ENCODE measurements at places on chromosomes 5 and 9. TPM values are rescaled to one million over a fixed set of nuclear protein-coding genes. Genes with fewer than 3 reads are reported as not detected.

DNA sequence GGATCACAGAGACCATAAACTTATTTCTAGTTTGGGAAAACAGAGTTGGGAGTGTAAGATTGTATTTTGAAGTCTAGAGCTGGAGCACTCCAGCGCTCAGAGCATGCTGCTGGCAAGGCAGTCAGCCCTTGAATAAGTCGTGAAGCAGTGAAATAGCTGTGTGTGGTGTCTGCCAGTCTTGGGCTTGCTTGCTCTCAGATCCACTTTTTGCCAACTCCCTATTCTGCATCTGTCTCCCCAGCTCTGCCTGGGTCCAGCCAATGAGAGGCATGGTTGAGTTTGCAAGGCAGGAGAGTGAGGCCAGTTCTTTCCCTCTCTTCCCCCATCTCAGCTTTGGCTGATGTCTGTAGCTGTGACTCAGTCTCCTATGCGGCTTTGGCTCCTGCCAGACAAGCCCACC is 23.3 kb upstream of the RASGRF2 start:
- DNase-seq: no peak

DNA sequence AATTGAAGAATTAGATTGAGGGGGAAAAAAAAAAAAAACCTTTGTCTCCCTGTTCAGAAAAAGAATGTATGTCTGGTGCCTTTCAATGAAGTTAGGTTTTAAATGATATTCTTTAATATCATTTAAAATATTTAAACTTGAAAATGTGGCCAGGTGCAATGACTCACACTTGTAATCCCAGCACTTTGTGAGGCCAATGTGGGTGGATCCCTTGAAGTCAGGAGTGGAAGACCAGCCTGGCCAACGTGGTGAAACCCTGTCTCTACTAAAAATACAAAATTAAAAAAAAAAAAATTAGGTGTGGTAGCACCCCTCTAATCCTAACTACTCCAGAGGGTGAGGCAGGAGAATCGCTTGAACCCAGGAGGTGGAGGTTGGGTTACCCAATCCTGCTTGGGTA is 111.1 kb upstream of the RASA1 start:
- no peak for DNase-seq

- peak; percentile 41 for DNase-seq
Measured at GRCh38 chr5:116577064-116577788, 2.6 kb upstream of the SEMA6A start.

GRCh38 chr9:17216646-17217045 is 81.8 kb downstream of the CNTLN start:
- DNase-seq: no peak

GRCh38 chr5:102811972-102812371 is 56.9 kb downstream of the PAM start:
- DNase-seq: no peak

- no peak for DNase-seq
Measured at GRCh38 chr5:3511934-3512333, 83.7 kb upstream of the IRX1 start.

DNA sequence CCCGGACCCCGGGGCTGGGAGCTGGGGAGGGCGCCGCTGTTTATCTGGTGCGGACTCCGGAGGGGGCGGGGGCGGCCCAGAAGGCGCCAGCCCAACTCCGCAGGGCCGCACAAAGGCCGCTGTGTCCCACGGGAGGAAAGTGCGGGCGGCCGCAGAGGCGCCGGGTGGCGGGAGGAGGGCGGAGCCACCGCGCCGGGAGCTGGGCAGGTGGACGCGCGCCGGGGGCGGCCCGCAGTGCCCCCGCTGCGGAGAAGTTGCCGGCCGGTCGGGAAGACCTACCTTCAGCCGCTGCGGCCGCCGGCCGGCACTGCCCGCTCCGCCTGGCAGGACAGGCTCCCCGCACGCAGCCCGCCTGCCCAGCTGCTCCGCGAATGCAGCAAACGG is 43.6 kb downstream of the NACC2 start:
- no peak for DNase-seq

- DNase-seq: no peak
Measured at GRCh38 chr5:134092875-134093274, 21.6 kb upstream of the TCF7 start.

DNA sequence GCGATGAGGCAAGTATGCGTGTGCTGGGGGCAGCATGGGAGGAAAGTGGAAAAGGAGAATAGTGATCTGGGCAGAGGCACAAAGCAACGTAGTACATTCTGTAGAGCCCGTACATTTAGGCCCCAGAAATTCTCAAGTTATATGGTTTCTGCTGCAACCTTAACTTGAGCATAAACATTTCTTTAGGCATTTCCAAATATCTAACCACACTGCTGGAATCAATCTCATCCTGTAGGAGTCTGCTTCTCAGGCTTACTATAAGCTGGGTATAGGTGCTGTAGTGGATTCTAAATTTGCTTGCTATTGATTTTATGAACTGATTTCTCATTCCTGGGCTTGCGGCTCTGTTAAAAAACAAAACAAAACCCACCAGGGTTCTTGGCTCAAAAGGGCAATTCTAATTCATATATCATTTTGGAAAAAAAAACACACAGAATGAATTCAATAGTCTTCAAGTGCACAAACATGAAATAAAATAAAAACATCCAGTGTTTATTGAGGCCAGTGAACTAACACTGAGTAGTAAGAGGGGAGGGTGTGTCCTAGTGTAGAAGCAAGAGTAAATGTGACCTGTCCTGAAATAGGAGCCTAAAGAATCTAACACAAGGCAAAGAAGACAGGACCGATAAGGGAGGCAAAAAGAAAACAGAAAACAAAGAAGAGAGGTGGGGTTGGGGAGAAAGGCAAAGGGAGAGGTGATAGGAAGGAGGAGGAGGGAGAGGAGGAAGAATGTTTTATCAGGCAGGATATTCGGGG is 145.5 kb upstream of the LHFPL2 start:
- no peak for DNase-seq

DNA sequence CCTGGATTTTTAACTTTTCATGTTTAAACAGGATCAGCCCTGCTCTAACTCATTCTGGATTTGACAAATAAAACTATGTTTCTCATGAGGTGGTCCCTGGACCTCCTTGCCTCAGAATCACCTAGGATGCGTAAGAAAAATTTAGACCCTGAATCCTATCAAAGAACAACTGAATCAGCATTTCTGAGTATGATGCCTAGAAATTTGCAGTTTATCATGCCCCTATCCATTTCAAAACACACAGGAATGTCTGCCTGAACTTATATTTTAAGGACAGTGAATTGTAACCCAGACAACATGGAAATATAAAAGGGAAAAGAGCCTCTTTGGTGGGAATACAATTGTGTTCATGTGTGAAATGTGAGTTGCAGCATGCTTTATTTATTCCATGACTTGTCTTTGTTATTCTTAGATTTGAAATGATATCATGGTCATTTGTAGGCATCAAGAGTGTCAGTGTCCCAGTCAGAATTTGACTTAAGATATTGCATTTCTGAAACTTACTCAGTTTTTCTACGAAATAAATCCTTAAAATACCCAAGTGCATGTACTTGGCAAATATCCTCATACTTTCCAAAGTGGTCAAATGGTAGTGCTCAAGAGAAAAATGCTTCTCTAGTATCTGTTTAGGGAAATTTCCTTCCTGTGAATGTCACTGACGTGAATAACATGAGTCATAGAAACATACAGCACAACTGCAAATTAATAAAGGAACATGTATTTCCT is 144.3 kb downstream of the GIN1 start:
- DNase-seq: no peak

DNA sequence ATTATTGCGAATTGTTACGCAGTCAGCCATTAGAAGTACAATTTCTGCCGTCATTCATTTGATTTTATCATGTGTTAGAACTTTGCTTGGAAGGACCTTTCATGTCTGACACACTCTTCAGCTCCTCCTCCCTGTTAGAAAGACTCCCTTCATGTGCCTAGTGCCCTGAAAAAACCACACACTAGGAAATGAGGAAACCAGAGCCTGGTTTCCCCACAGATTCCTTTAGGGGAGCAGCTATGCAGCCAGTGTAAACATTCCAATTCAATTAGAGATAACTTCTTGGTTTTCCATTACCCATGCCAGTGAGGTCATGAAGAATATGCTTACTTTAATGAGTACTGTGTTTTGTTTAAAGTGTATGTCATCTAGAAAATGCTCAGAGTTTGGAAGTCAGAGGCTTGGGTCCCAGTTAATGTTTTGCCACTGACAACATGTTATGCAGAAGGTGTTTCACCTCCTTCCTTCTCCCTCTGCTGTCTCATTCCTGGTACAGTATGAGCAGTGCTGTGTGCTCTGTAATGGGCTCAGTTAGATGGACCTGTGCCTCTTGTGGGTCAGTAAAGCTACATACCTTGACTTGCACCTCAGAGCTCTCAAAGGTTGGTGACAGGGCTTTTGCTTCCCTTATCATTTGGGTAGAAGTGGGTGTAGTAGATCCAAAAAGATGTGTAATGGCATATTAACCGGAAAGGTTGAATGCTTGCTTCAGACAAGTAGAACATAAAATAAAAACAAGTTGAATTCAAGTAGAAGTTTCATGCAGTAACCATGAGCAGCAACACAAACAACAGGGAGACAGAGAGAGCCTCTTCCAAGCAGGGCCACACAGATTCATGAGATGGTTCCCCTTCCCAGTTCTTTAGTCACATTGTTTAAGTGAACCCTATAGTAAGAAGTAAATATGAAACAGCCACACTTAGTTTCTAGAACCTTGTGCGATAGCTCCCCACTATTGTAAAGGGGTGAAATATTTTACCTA is 52.6 kb upstream of the TNFAIP8 start:
- DNase-seq: no peak

- DNase-seq: peak; percentile 11
Measured at GRCh38 chr5:175847503-175847902, 23.9 kb upstream of the CPLX2 start.

DNA sequence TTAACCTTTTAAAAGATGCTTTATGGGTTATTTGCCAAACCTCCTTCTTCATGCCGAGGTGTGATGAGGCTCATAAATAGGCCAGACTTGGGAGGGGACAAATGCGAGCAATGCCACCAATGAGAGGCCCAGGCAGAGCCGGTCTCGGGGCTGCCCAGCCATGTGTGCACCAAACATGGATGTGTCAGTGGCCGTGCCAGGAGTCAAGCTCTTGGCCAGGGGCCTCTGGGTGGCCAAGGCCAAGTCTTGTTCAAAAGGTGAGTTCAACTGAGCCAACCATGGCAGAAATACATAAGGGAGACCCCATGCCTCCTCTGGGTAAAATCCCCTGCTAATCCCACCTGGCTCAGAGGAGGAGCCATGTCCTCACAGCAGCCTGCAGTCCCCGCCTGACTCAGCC is 10.9 kb upstream of the LCN15 start:
- DNase-seq: no peak

DNA sequence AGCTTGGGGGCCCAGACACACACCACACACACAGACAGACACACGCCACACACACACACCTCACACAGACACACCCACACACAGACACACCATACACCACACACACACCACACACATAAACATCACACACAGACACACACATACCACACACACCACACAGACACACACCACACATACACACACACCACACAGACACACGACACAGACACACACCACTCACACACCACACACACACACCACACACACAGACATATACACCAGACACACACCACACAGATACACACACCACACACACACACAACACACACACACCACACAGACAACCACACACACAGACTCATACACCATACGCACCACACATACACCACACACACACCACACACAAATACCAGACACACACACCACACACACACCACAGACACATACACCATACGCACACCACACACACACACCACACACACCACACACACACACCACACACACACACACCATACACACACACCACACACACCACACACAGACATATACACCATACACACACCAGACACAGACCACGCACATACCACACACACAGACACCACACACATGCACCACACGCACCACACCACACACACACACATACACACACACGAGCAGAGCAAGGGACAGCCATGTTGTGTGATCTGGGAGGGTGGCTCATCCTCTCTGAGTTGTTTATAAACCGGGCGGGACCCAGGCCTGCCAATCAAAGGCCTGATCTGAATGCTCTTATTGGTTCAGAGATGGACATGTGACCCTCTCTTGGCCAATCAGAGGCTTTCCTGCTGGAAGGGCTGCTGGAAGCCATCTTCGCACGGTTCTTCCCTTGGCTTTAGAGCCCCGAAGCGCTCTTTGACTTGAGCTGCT is 148.3 kb downstream of the GAPVD1 start:
- DNase-seq: peak; percentile 74

DNA sequence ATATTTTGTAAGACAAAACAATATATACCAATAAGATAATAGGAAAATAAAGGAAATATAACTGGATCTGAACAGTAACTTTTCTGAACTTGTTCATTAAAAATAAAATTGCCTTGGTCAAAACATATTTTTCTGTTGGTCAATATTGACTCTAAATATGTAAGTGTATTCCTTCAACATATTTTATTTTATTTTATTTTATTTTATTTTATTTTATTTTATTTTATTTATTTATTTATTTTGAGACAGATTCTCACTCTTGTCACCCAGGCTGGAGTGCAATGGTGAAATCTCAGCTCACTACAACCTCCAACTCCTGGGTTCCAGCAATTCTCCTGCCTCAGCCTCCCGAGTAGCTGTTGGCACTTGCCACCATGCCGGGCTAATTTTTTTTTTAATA is 571.0 kb downstream of the NR2F1-AS1 start:
- DNase-seq: no peak

- DNase-seq: peak; percentile 58
Measured at GRCh38 chr9:129436751-129437625, 183.9 kb downstream of the C9orf50 start.

GRCh38 chr9:130172161-130172857 is at the start of gene NCS1:
Gene NCS1, plus strand, starts transcription at chr9:130172404. Its CDS starts 260 bp downstream, at chr9:130172664.
- DNase-seq: peak; percentile 74

DNA sequence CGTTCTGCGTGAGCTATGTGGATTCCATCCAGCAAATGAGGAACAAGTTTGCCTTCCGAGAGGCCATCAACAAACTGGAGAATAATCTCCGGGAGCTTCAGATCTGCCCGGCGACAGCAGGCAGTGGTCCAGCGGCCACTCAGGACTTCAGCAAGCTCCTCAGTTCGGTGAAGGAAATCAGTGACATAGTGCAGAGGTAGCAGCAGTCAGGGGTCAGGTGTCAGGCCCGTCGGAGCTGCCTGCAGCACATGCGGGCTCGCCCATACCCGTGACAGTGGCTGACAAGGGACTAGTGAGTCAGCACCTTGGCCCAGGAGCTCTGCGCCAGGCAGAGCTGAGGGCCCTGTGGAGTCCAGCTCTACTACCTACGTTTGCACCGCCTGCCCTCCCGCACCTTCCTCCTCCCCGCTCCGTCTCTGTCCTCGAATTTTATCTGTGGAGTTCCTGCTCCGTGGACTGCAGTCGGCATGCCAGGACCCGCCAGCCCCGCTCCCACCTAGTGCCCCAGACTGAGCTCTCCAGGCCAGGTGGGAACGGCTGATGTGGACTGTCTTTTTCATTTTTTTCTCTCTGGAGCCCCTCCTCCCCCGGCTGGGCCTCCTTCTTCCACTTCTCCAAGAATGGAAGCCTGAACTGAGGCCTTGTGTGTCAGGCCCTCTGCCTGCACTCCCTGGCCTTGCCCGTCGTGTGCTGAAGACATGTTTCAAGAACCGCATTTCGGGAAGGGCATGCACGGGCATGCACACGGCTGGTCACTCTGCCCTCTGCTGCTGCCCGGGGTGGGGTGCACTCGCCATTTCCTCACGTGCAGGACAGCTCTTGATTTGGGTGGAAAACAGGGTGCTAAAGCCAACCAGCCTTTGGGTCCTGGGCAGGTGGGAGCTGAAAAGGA is 10.9 kb downstream of the QRFP start:
- no peak for DNase-seq

Gene GRM6
- not detected for total RNA-seq

Gene FOXD4L4
- total RNA-seq: 0.11 TPM

Gene PTTG1
- total RNA-seq: 169 TPM

Gene BHMT2
- not detected for total RNA-seq

Gene TIMD4
- 3.5 TPM for total RNA-seq

Gene RORB
- 0.05 TPM for total RNA-seq

Gene CEL
- 0.98 TPM for total RNA-seq

Gene TMEFF1
- total RNA-seq: not detected

Gene FOXI1
- not detected for total RNA-seq
